ENCODE measurements at places on chromosomes 13 and 19.
A peak's percentile ranks its signal among the peaks of the same experiment; 100 is the strongest.

DNA sequence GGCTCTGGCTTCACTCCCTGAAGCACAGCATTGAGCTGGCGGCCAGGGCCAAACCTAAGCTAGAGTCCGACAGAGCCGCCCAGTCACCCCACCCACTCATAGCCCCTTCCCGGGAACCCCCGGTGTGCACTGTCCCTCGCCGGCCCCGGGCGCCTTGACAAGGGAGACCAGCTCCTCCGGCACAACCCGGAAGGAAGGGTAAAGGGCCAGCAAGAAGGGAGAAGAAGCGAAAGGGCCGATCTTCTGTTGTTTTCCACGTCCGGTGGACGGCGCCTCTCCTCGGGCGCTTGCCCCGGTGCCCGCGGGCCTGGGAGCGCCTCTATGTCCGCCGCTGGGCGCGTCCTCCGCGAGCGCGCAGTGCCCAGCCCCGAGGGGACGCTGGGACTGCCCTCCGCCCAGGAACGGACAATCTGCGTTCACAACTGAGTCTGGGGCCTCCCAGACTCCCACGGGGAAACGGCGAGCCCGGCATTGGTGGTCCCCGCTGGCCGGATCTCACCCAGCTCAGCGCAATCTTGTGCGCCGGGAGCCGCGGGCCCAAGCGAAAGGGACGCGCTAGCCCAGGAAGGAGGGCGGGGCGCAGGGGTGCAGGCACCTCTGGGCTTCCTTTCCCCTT lies 172.5 kb upstream of the MIR17HG start:
- no peak for DNase-seq

DNA sequence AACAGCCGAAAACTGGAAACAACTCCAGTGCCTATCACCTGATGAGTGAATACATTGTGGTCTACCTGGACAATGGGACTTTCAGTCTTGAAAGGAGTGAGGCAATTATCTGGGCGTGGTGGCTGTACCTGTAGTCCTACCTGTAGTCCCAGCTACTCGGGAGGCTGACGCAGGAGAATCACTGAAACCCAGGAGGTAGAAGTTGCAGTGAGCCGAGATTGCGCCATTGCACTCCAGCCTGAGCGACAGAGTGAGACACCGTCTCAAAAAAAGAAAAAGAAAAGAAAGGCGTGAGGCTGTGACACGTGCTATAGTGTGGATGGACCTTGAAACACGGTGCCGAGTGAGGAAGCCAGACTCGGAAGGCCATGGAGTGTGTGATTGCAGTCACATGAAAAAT lies 4.1 kb upstream of the NTN5 start:
- DNase-seq: no peak

DNA sequence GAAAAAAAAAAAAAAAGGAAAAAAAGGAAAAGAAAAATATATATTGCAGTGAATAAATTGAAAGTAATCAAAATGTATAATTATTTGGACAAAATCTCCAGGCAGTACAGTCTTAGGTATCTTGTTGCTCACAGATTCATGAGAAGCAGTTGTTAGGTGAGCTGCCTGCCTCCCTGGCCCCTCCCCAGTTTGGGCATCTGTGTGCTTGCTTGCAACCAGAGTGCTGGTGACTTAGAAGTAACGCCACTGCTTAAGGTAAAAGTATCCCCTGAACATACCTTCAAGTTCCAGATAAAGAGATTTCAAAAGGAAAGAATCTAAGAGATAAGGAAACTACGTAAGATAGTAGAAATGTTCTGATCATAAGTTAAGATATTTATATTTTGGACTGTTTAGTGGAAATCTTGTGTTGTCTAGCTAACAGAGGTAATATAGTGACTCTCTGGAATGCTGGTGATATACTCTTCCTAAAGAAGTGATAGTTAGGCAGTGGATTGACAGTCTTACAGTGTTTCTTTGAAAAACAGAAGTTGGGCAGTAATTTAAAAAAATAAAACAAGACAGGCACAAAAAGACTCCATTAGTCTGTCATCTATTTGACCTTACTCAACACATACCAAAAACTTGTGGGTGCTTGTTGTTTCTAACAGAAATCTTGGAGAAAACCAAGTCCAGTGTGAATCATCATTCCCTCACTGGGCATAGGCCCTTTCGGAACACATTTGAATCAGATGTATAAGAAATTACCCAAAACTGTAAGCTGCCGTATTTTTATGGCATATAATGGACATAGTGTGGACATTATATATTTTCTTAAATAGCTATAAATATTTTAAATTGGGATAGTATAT lies 38.3 kb upstream of the KCTD4 start:
- no peak for DNase-seq

- no peak for DNase-seq
Observed at GRCh38 chr19:46181388-46181779, 33.3 kb downstream of the IGFL2 start.

DNA sequence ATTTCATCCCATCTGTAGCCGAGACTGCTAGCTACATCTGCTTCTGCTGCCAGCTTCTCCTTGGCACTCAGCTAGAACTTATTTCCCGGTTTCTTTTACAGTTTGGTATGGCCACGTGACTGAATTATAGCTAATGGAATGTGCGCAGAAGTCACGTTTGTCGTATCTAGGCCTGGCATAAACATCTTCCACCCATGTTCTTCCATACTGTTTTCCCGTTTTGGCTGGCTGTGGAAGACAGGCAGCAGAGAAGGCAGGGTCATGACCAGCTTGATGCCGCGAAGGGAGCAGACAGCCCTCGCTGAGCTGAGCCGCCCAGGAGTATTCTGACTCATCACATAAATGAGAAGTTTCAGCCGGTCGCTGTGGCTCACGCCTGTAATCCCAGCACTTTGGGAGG lies 186.7 kb downstream of the RFC3 start:
- no peak for DNase-seq

GRCh38 chr13:48977973-48978372 lies 2.3 kb downstream of the FNDC3A start:
- DNase-seq: no peak

- no peak for DNase-seq
Observed at GRCh38 chr19:57583521-57584416, at the start of gene ZIK1. ZIK1 (plus strand) TSS chr19:57584145; CDS start chr19:57584357, 212 bp downstream.

GRCh38 chr13:57644106-57644505 lies 12.6 kb downstream of the PCDH17 start:
- DNase-seq: no peak

DNA sequence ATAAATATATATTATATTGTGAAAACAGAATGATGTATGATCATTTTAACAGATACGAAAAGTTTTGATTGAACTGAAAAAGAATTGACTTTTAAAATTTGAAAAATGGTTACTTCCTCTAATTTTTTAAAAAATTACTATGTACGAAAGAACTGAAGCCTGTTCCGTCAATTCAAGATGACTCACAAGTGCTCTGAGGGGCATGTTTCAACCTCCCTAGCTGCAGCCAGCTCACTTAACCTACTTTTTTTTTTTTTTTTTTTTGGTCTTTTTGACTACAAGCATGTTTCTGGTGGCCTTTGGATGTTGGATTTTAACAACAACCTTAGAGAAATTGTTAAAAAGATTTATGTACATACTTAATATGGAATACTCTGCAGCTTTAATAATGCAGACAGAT lies 1139.3 kb downstream of the DIAPH3 start:
- DNase-seq: no peak

DNA sequence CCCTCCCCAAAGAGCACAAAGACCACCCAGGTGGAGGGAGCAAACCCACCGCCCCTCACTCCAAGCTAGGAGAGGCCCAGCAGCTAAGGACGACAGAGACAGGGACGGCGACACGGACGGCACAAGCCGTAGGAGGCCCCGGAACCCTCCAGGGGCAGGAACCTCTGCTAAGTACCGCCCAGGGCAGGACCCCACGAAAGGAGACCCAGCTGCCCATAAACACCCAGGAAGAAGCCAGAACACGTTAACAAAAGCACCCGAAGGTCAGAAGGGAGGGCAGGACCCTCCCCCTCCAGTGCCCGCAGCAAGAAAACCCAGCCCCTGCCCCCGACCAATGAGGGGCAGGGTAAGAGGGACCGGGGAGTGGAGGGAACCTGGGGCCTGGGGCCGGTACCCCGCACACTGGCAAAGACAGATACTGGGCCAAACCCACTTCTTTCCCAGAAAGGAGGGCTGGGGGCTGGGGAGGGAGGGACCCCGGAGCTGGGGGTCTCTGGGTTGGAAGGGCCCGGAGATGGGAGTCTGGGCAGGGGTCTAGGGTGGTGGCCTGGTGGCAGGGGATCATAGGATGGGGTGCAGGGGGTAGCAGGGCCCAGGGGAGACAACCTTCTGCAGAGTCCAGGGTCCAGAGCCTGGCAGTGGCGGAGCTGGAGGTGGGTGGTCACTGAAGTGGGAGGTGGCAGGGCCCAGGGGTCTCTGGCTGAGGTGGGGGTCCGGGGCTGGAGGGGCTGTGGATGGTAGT lies 2.4 kb downstream of the BTBD2 start:
- no peak for DNase-seq

DNA sequence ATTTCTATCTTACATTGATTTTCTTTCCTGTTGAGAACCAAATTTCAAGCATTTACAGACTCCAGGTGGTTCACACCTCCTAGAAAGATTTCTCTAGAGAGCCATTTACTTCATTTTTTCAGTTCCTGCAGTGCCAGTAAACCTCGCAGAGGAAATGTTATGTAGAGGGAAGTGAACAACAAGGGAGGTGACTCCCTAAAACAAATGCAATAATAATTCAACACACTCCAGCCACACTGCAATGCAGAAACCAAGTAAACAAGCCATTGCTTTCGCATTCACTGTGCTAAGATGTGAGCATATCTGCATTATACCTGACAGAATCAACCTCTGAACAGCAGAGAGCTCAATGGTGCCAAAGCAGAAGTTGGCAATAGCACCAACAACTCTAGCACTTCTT lies 215.1 kb downstream of the RBM26 start:
- DNase-seq: no peak

DNA sequence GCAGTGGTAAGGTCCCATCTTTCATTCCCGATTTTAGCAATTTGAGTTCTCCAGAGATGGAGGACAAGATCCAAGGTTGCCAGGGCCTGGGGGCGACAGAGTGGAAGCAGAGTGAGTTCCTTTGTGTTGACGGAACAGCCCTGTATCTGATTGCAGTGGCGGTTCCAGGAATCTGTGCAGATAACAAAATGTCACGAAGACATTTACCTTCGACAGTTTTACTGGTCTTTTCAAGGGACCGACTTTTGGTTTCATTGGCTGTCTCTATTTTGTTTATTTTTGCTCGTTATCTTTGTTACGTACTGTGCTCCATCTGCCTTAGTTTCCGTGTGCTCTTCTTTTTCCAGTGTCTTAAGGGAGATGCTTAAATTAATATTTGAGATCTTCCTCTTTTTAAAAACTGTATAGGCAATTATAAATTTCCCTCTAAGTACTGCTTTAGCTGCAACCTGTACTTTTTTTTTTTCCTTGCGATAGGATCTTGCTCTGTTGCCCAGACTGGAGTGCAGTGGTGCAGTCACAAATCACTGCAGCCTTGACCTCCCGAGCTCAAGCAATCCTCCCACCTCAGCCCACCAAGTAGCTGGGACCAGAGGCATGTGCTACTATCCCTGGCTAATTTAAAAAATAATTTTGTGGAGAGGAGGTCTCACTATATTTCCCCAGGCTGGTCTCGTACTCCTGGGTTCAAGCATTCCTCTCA lies 23.2 kb downstream of the KDM4B start:
- DNase-seq: no peak

- DNase-seq: no peak
Observed at GRCh38 chr19:12112701-12113100, 27.4 kb downstream of the ZNF20 start.

GRCh38 chr13:48778610-48779009 lies 124.9 kb downstream of the CYSLTR2 start:
- no peak for DNase-seq

GRCh38 chr13:41222259-41222852 lies 28.0 kb upstream of the KBTBD7 start:
- peak; percentile 42 for DNase-seq

DNA sequence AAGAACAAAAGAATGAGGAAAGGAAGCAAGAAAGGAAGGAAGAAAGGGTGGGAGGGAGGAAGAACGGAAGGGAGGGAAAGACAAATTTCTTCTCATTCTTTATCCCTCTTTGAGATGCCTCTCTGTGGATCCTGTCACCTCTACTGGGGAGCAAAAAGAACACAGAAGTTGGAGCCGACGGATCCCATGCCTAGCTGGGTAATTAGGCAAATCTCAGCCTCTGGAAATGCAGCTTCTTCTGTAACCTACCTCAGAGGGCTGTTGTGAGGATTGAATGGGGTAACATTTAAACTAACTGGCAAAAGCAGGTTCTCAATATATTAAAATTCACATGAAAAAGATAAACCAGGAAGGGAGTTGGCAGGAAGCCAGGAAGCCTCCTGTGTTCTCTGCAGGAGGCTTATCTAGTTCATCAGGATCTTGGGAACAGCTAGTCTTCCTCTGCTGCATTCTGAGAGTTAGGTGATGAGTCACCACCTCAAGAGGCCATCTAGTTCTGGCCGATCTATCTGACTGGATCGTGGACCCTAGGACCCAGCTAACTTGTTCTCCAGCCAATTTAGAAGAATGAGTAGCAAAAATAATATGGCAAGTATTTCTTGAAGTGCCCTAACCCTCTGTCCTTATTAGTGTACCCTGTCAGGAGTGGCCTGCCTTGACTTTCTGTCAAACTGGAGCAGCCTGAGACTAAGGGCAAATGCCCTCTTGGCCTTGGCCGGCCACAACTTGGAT lies 15.2 kb upstream of the CPB2 start:
- DNase-seq: no peak

DNA sequence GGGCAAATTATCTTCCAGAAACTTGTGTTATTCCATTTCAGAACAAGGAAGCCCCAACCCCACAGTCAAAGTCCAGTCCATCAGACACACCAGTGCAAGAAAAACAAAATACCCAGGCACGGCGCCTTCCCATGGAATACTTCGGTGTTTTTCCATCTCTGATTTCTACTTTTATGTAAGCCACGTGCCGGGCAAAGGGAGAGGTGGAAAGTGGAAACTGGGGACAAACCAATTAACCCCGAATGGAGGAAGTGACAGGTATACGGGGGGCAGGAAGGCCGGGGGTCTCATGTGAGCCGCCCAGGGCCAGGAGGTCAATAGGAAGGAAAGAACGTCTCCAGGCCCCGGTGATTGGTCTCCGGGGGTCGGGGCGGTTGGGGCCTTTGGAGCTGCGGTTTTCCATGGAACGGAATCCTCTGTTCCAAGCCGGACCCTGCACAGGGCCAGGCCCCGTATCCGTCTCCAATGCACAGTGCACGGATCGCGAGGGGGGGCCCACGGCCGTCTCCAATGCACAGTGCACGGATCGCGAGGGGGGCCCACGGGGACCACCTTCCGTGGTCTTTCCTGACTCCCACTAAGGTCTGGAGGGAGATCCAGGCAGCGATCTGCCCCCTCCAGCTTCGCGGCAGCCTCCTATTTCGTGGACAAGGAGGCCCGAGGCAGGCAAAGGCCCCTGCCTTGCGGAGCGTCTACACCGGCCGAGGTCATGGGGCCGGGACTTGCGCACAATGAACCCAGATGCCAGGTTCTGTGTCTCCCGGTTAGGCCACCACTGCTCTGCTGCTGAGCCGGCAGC lies 79.7 kb downstream of the GADD45B start:
- no peak for DNase-seq

GRCh38 chr13:42883771-42884467 lies 102.5 kb downstream of the FAM216B start:
- DNase-seq: peak; percentile 46

All from GDM1 (cell line).